Left renal pelvis (tissue), 4 donors: ENCODE measurements at places on chromosomes 3 and 15. TPM values are rescaled to one million over a fixed set of nuclear protein-coding genes. Genes with fewer than 3 reads are reported as not detected.

GPR15 gene
- not detected for polyA plus RNA-seq

PRICKLE2 gene
- 20.8 TPM for polyA plus RNA-seq

FGF12 gene
- polyA plus RNA-seq = 8.0 TPM

RHOV gene
- polyA plus RNA-seq = 1.9 TPM

AP4E1 gene
- polyA plus RNA-seq = 8.6 TPM

JAGN1 gene
- polyA plus RNA-seq = 31.1 TPM
